Stomach (tissue), 19 donors: ENCODE measurements at places on chromosomes 16 and 17.

- DNase-seq = no peak
These were observed 2252.5 kb downstream of the TP53TG3F start for GRCh38 chr16:35711958-35712357.

- DNase-seq = peak; percentile 93
These were observed 13.5 kb downstream of the SPHK1 start for GRCh38 chr17:76397687-76398522.

DNA sequence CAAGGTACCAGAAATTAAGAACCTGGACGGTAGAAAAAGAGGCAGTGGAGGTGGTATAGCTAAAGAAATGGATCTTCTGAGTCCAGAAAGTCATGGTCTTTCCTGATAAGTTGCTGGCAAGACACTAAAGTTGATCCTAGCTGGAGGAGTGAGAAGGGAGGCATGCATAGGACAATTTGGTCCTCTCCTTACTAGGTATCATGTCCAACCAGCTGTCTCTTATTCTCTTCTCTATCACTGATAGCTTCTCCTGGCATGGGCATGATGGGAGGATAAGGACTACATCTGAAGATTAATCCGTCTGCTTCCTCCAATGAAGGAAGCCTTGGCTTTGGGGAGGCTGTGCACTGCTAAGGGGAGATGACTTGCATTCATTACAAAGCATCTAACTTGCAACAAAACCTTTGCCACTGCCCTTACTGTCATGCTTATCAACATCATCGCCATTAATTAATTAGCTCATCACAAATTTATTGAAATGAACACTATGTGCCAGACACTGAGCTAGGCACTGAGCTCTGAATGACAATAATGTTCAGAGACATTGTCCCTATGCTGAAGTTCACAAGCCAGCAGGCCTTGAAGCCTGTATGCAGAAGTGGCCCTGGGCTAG is 3.1 kb upstream of the FAM117A start:
- no peak for DNase-seq

DNA sequence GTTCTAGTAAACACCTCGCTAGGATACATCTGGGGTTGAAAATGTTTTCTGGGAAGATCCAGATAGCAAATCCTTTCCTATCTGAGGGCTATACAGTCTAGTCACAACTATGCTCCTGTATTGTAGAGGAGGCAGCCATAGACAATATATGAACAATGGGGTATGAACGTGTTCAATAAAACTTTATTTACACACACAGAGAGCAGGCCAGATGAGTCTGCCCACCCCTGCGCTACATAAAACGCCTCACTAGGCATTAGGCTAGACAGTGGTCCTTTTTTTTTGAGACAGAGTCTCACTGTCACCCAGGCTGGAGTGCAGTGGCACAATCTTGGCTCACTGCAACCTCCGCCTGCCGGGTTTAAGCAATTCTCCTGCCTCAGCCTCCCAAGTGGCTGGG is 11.1 kb downstream of the USP36 start:
- no peak for DNase-seq

- DNase-seq = peak; percentile 26
These were observed 28.1 kb downstream of the SRL start for GRCh38 chr16:4213737-4214136.

- no peak for DNase-seq
These were observed 122.5 kb downstream of the CMIP start for GRCh38 chr16:81567087-81567486.

DNA sequence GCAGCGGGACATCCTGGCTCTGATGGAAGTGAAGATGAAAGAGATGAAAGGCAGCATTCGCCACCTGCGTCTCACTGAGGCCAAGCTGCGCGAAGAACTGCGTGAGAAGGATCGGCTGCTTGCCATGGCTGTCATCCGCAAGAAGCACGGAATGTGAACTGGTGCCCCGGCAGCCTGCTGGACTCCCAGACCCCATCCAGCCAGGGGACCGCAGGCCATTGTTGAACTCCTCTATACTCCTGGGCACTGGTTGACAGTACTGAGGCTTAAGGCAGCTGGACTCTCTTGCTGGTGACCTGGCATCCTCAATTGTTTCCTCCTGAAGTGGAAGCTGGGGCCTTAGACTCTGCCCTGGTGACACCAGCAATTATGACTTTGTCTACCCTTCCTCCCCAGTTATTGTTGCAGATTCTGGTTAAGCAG is 1.2 kb downstream of the THAP11 start:
- DNase-seq = no peak

DNA sequence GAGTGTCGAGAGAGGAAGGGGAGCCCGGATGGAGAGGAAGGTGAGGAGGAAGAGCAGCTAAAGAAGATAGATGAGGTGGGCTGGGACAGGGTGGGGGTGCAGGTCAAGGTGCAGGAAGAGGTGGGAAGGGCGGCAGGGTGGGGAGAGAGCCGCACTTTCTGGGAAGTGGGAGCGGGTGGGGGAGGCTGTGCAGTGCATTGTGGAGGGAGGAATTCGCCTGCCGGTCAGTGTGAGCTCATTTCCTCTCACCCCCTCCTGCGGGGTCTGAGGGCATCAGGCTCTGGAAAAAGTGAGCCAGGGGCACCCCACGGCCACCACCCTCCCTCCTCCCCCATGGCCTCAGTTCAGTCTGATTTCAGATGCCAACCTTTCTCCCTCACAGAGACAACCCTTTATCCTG is 2.5 kb upstream of the ARHGAP23 start:
- DNase-seq = peak; percentile 67

- DNase-seq = no peak
These were observed 345.2 kb upstream of the TBX2 start for GRCh38 chr17:61054436-61054835.

GRCh38 chr17:82006468-82007227 is 16.0 kb downstream of the CENPX start:
- DNase-seq = peak; percentile 79

DNA sequence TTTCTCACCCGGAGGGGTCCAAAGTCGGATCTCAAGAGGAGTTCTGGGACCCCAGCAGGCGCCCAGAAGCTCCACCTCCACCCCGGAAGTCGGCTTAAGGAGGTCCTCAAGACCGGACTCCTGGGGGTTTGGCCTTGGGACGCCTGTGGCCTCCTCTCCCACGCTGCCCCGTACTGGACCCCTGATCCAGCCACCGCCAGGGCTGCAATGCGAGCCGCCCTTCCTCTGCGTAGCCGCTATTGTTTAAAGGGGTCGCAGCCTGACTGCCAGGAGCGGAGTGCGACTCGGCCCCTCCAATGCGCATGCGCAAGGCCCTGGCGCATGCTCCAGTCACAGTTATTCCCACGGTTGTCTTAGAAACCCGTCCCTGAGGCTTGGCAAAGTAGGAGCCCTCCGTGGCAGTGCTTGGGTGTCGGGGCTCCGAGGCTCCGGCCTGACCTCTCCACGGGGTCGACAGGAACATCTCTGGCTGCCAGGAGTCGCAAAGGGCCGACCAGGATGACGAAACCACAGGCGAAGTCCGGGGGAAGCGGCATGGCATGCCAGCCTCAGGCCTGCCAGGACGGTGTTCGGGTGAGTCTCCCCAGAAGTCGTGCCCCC is 719.0 kb downstream of the KCNJ18 start:
- DNase-seq = no peak

DNA sequence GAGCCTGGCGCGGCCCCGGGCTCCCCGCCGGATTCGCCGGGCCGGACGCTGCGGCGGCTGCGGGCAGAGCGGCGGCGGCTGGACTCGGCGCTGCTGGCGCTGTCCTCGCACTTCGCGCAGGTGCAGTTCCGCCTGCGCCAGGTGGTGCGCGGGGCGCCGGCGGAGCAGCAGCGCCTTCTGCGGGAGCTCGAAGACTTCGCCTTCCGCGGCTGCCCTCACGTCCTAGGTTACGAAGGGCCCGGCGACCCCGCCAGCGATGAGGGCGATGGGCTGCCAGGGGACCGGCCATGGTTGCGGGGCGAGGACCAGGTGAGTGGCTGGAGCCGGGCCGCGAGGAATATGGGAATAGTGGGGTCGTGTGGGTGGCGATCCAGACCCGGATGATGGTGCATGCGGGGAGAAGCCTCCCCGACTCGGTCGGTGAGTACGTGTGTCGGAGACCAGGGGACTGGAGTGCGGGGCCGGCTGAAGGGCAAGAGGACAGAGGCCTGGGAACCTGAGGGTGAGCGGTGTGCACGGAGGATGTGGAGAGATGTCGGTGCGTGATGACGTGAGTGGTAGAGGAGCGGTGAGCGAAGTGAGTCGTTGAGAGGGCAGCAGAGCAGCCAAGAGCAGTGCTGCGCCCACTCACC is 517 bp downstream of the RUNDC1 start:
- DNase-seq = peak; percentile 61

GRCh38 chr17:56834380-56835263 is 671 bp downstream of the DGKE start:
- peak; percentile 64 for DNase-seq

- DNase-seq = no peak
These were observed 109.0 kb upstream of the FAM20A start for GRCh38 chr17:68710035-68710780.

DNA sequence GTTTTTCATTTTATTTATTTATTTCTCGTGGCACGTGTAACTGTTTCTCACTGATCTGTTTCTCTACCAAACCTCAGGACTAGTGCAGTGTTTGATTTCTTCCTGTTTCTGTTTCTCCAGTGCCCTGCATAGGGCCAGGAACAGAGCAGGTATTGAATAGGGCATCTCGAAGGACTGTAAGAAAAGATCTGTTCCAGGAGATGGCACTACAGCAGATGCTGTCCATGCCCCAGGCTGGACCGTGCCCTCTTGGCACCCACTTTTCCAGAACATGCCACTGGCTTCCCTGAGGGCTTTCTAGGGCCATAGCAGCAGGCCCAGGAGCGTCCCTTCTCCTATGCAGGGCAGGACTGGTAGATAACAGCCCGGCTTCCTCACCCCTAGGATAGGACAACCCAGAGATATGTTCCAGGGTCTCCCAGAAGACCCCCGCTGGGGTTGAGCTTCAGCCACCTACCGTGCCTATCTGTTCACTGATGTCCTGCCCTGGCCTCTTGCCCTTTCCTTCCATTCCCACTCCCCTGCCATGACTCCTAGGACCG is 4.4 kb downstream of the SNX20 start:
- DNase-seq = no peak

DNA sequence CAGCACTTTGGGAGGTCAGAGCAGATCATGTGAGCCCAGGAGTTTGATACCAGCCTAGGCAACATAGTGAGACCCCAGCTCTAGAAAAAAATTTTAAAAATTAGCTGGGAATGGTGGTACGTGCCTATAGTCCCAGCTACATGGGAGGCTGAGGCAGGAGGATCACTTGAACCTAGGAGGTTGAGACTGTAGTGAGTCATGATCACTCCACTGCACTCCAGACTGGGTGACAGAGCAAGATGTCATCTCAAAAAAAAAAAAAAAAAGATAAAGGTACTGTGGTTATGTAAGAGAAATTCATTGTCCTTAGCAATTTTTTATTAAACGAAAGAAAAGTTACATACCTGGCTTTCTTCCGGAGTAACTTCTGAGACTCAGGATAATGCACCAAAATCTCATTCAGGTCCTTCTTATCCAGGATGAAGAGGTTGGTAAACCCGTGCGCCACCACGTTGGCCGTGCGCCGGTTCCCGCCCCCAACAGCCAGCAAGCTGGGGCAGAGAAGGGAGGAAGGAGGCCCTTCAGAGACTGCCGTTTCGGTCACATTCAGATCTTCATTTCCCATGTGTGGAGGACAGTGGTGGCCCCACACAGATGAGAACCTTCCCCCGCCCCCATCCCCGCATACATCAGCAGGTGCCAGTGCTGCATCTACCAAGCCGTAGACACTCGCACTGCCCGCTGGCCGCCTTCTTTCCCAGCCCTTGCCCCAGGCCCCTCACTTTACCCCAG is 73.7 kb downstream of the CNGB1 start:
- DNase-seq = no peak

- peak; percentile 46 for DNase-seq
These were observed 6.2 kb downstream of the SLC12A3 start for GRCh38 chr16:56871172-56871593.

DNA sequence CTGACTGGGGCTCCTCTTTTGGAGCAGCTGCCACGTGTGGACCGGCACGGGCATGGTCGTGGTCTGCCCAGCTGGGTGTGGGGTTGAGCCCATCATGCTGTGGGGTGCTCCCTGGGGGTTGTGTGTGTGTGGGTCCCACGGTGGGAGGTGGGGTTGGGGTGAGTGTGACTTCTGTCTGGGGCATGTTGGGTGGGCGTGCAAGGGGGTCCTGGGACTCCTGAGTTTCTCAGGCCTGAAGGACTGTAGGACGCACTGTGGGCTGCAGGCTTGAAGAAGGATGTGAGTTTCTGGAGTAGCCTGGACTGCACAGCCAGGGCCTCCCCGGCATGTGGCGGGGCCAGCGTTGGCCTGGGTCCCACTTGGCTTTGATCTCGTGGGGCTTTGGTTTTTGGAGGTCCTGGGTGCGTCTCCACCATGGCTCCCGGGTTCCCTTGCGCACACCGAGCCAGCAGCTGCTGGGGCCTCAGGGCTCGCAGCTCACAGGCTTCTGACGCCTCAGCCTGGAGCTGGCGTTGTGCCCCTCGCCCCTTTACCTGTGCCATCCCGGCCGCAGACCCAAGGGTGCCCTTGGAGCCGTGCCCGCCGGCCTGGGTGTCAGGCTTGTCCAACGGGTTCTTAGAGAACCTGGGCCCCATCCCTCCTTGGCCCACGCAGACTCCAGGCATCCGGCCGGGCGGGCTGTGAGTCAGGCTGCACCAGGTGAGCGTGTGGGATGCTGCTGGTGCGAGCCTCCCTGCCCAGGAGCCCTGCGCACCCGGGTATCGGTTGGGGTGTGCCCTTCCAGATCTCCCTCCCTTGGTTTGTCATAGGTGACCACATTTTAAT is 34.4 kb upstream of the ZNF750 start:
- DNase-seq = peak; percentile 86

GRCh38 chr16:22912654-22913053 is 98.7 kb downstream of the HS3ST2 start:
- DNase-seq = no peak

DNA sequence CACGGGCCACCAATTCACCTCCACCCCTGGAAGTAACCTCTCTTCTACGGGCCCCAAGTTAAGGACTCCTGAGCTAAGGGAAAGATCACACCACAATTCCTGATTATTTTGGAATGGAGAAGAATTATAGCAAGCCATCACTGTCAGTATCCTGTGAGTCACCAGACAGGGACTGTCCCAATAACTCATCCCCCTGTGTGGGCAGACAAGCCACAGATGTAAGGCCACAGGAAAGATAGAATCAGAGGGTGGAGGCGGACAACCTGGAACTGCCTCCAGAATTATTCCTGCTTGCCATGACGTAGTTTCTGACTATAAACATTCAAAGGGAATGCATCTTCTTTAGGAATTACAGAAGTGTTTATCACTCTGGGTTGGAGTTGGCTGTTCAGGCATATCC is 5.8 kb upstream of the MYO1D start:
- no peak for DNase-seq

DNA sequence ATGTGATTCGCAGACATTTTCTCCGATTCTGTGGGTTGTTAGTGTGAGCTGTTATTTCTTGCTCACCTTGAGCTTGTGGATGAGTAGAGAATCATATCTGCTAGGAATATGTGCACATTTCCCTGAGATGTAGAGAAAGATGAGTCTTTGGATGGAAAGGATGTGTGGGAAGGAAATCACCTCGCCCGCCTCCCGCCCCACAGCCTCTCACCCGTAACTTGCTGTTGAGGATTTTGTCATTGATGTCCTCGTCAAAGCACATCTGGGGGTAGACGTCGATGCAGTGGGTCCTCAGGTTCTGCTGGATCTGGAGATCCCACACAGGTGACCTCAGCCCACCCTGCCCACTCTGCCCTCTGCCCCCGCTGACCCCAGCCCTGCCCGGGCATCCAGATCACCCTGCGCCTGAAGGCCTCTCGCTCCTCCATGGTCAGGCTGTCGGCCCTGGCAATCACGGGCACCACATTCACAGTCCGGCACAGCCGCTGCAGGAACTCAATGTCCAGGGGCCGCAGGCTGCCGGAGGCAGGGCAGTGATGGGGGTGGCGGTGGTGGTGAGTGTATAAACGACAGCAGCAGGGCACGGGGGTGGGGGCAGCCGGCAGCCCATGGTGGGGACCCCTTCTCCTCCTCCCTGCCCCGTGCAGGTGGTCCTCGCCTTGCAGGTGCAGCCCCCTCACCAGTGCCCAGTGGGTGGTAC is 4.7 kb downstream of the SEPTIN12 start:
- no peak for DNase-seq
